ENCODE measurements at places on chromosomes 12 and 14.

DNA sequence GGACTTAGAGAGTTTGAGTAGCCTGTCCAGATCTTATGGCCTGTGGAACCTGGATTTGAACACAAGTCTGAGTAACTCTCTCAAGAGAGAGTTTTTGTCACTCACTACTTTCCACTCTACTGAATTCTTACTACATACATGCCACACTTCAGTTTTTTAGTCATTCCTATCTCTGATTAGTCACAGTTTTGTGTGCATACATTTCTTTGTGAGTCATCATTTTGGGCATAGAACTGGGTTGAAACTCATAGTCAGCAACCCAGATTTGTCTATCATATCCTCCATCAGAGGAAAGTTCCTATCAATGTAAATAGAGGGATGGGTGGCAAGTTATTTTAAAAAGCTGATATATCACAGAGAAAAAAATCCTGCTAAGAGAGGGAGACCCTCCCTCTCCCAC is 42.9 kb downstream of the FLRT2 start:
- DNase-seq: no peak

DNA sequence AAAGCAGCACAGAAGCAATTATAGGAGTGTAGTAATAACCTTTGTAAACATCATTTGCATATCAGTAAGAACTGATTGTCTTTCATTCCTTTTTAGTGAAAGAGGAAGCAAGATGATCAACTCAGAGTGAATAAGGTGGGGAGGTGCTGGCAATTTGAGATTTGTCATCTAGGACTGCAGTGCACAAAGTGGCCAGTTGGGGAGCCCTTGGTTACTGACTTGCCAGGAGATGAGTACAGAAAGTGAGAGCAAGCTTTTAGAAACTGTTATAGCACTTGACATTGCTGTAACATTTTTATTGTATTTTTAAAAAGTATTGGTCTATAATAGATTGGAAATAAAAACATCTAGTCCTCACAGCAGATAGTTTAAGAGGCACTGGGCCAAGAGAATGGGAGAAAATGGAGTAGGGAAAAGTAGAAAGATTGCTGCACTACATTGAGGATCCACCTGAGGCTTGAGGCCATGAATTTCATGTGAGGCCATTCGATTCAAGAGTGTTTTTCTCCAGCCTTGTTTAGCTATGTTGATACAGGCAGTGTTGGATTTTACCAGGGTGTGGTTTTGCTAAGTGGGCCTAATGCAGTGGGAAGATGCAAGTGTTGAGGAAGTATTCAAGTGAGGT is 98.2 kb downstream of the SNAPC1 start:
- peak; percentile 58 for DNase-seq

DNA sequence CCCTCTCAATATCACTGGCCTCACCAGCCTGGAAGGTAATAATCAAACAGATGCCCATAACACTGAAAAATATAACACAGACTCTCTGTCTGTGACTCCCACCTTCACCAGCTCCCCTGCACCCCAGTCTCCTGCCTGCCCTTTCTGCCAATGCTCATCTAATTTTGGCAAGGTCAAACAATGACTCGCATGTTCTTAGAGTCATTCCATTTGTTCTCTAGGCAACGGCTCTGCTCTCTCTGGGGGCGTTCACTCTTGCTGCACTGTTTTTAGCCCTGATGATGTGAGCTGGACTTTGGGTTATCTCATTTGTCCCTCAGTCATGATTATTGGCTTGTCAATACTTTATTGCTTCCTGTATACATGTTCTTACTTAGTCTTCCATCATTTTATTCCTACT is 691.8 kb downstream of the FLRT2 start:
- no peak for DNase-seq

GRCh38 chr14:31965071-31965734 is 111.9 kb upstream of the ARHGAP5 start:
- DNase-seq: no peak

DNA sequence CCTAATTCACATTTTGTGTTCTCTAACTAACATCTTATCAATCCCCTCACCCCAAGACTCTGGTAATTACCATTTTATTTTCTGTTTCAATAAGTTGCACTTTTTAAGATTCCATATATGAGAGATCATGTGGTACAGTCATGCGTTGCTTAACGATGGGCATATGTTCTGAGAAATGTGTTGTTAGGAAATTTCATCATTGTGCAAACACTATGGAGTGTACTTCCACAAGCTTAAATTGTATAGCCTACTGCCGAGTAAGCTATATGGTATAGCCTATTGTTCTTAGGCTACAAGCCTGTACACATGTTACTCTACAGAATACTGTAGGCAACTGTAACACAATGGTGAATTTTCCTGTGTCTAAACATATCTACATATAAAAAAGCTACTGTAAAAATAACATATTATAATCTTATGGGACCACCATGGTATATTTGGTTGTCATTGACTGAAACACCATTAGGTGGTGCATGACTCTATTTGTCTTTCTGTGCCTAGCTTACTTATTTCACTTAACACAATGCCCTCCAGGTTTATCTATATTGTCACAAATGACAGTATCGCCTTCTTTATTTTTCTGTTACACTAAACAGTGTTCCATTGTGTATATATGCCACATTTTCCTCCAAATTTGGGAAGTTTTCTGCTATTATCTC is 473.4 kb upstream of the LMO3 start:
- no peak for DNase-seq

GRCh38 chr12:20421421-20421820 is 53.1 kb downstream of the PDE3A start:
- DNase-seq: no peak

DNA sequence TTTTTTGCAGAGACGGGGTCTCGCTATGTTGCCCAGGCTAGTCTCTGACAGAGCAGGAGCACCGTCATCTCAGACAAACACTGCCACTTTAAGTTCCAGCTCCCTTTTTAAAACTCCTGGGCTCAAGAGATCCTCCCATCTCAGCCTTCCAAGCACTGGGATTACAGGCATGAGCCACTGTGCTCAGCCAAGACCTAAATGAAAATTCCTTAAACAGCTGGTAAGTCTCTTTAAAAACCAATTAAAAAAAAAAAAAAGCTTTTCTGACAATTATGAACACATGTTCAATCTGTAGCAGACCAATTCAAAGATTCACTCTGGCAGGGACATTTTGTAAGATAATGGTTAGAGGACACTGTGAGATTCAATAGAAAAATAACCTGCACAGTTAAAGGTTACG is 77.8 kb downstream of the HECTD4 start:
- no peak for DNase-seq

DNA sequence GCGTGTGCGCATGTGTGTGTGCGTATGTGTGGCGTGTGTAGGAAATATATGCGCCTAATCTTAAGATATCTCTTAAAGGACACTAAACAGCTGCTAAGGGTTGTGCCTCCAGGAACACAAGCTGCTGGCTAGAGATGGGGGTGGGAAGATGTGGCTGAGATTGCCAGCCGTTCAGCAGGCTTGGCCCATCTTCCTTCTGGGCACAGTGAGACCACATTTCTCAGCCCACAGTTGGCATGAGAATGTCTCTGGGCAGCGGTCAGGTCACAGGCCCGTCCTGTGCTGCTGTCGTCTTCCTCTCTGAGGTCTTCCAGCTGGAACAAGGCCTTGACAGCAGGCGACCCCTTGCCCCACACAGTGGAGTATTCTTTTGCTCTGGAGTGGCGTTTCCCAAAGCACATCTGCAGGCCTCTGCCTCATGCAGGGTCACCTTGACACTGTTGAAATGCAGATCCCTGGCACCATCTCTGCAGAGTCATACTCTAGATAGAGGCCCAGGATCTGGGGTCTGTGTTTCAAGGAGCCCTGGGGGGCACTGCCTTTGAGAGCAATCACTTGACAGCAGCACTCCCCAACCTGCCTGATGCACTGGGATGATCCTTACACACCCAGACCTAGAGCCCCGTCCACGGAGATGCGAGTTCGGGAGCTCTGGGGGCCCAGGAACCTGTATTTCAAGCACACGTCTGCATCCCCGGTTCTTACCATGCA is 335.5 kb upstream of the SFSWAP start:
- DNase-seq: no peak

DNA sequence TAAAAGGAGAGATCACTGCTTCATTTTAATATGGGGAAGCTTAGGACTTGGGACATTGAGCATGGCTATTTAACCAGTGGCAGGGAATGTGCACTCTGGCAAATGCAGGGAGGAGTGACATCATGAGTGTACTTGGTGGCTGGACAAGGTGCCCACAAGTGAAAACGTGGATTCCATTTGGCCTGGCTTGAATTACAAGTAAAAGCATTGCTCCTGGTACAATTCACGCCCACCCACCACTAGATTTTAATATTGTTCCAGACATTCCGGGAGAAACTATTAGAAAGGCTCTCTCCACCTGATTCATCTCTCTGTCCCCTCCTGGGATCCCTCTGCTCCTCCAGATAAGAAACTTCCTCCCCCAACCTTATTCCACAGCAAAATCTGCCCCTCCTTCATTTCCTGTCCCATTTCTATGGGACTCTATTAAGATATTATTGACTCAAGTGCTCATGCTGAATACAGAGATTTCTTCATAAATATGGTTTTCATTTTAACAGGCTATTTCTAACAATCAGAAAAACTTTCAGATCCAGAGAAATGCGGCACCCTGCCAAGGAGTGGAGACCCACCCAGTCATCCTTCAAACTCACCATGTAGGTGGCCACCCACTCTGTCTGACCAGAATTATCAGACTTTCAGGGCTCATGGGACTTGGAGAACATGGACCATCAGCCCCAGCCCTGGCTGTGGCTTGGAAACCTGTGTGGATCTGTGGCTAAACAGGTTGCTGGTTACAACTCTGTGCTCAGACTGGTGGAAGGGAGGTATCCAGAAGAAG is 43.2 kb downstream of the SSPN start:
- no peak for DNase-seq

DNA sequence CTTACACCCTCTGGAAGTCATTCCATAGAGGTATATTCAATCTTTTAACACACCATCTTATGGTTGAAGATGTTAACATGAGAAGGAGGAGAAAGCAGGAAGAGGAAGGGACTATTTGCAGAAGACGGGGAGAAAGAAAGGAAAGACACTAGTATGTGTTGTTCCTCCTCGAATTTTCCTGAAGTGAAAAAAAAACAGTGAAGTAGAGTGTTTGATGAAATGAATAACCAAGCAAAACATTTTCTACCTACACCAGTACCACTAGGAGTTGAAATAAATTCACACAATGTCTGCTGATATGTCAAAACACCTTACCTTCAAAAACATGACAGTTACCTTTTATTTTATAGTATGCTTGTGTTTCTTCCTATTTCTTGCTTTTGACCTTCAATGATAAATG is 1.4 kb upstream of the CNOT2 start:
- no peak for DNase-seq

DNA sequence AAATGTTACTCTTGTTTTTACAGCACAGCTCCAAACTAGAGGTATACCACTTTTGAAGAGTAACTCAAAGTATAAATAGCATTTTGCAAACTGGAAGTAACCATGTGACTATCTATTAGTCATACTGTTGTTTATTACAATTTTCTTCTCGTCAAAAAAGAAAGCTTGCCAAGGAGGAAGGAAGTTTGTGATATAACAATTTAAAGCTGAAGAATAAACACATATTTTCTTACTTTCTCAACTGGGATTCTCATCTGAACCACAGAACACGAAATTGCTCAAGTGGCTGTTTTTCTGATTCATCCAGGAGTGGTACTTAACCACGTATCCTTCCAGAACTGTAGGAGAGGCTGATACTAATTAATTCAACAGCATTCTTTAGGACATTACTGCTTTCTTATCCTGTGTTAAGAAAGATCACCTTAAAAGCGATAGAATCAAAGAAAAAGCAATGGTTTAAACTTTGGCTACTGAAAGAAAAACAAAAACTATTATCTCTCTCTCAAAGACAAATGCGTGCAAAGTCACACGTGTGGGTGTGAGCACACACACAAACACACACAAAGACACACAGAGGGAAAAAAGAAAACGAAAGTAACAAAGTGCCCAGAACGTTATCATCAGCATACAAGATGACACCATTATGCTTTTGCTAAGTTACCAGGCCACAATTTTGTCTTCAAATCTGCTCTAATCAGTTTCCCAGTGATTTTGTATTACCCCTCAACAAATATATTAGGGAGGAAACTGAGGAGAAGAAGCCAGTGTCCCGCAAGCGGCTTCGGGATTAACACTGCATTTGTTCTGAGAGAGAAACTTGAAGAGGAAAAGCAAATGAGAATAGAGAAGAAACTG is at the start of gene CLEC2B:
Gene CLEC2B, minus strand, starts transcription at position 48 of the 855 bp plus-strand sequence.
- no peak for DNase-seq

- no peak for DNase-seq
Observed at GRCh38 chr14:23539248-23540140, 12.1 kb downstream of the ZFHX2 start.

GRCh38 chr12:26338586-26339572 is 143.5 kb downstream of the SSPN start:
- DNase-seq: no peak

- no peak for DNase-seq
Observed at GRCh38 chr12:67286257-67286656, 17.1 kb downstream of the CAND1 start.

DNA sequence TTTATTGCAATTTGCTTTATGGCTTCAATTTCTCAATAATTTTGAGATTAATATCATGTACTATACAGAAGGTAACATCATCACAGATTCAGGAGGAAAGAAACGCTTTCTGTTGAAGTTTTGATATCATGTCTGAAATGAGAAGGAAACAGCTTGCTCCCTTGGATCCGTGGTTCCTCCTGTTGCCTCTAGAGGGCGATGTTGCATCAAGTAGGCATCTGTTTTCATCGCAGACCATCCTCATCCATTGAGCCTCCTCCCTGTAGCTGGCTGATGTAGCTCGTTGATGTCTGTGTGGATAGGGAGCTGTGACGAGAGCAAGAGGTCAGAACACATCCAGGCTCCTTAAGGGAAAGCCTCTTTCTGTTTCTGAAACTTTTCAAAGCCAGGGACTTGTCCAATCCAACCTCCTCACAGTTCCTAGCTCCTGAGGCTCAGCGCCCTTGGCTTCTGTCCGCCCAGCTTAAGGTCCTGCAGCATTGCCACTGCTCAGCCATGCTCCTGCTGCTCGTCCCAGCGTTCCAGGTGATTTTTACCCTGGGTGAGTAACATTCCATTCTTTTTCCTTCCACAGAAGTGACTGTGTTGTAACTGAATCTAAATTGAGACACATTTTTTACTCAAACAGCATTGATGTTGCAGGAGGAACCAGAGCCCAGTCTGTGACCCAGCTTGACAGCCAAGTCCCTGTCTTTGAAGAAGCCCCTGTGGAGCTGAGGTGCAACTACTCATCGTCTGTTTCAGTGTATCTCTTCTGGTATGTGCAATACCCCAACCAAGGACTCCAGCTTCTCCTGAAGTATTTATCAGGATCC is 304.8 kb upstream of the OR4E1 start:
- peak; percentile 22 for DNase-seq

- no peak for DNase-seq
Observed at GRCh38 chr12:75257510-75257909, 47.9 kb upstream of the KCNC2 start.

GRCh38 chr12:103431387-103431786 is 64.4 kb downstream of the C12orf42 start:
- DNase-seq: no peak

DNA sequence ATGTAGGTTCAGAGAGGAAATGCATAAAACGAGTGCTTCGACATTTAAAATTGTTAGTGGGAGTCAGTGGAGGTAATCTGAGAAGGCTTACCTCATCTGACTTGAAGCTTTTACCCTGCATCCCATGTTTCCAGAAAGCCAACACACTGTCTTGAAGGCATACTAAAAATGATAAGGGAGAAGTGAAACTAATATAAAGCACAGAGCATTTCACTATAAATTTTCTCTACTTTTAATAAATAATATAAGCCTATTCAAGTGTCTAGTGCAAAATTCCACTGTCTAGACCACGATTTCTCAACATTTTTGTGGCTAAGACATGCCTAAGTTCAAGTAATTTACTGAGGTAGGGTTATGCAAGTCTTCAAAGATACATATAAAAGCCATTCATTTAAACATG is 29.1 kb upstream of the CDKL1 start:
- DNase-seq: no peak

GRCh38 chr12:104846056-104846767 is 111.9 kb downstream of the SLC41A2 start:
- no peak for DNase-seq
